ENCODE measurements at places on chromosomes 2 and 18.

GRCh38 chr18:12361770-12362378 lies 15.2 kb downstream of the AFG3L2 start:
- DNase-seq = no peak

- no peak for DNase-seq
Observed at GRCh38 chr2:64081046-64081445, 61.8 kb upstream of the VPS54 start.

DNA sequence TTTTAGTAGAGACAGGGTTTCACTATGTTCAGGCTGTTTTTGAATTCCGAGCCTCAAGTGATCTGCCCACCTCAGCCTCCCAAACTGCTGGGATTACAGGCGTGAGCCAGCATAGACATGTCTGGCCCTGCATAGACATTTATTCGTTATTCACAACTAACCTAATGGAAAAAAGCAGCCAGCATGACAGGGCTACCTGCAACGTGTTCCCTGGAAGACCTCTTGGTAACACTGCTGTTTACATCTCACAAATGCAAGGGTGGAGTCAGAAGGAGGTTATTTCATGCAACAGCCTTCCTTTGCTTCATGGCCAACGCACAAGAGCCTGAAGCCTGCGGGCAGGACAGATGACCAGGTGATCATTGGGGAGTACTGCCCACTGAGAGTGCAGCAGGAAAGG lies 9.2 kb downstream of the SERPINE2 start:
- DNase-seq = no peak

DNA sequence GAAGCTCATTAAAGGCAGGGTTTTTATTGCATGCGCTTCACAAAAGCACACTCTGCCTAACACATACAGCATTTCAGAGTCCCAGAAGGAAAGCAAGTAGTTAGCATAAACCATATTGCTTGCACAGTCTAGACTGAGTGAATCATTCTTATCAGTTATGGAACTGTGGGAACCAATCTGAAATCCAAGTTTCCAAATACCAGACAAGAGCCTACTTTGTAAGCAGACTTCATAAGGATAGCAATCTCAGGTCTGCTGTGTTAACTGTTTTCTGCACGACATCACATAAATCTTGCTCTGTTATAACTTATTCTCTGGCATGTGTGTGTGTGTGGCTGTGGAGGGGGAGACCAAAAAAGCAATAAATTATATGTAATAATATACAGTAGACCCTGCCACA lies 608.1 kb upstream of the REG3G start:
- no peak for DNase-seq

DNA sequence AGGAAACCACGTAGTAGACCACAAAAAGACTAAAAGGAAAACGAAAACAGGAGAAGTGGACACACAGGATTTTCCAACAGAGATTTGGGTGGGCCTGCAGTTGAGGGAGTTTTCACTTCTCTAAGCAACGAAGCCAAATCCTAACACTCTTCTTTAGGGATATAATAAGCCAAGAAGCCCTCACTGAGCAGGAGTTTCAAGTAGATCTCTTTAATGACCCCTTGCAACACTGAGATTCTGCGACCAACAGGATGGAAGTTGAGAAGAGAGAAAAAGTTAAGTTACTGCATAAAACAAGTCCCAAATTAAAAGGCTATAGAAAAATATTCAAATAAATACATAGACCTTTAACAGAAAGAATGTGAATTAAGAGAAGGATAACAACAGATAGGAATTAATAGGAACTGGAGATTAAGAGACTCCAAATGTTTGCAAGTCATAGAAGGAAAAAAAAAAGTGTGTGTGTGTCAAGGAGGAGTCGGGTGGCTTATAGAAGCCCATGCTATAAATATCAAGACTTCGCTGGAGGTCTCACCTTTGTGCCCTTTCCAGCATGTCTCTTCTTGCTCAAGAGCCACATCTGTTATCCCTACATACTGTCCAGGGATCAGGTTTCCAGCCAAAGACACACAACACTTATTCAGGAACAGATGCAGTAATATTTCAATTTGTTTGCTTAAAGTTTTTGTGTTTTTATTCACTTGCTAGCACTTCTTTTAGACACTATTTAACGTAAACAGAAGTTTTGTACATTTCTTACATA lies 69.4 kb upstream of the ARHGAP28 start:
- DNase-seq = no peak

DNA sequence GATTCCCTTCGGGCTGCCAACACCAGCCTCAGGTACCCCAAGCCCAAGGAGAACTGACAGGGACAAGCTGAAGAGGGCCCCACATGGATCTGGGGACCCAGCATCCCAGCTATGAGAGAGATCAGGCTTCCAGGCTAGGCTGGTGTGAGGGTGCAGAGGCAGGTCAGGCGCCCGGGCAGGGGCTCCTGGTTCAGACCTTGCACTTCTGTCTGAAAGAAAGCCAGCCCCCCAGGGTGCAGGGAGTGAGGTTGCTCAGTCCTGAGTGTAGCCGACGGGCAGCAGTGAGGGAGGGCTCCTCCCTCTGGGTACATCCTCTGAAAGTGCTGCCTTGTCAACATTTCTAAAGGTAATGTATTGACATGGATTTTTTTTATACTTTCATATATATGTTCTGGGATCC lies 33.1 kb downstream of the KCNF1 start:
- no peak for DNase-seq

DNA sequence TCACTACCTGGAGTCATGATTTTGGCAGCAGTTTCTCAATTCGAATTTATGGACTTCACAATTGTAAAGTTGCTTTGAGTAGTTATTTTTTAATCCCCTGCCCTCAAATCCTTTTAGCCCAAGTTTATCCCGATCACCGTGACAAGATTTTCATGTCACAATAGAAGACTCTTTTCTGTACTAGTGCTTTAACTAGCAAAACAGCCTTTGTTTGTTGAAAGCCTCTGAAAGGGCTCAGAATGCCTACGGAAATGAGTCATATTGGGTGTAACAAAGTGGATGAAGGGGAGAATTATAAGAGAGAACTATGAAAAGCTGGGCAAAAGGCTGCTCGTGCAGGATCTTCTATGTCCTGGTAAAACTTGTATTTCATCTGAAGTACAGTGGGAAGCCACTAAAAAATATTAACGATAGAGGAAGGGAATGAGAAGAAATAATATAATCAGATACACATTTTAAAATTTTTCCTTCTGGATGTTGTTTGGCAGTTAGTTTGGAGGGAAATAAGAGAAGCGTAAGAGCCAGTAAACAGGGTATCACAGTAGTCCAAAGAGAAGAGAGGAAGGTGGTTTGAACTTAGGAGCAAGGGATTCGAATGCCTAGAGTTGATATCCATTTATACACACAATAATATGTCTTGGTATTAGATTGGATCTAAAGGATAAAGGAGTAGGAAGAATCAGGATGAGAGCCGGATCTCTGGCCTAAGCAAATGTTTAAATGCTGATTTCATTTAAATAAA lies 114.9 kb downstream of the GALNT13 start:
- DNase-seq = no peak

All from right kidney (tissue), 9 donors.